ENCODE measurements at places on chromosomes 3 and 15.

DNA sequence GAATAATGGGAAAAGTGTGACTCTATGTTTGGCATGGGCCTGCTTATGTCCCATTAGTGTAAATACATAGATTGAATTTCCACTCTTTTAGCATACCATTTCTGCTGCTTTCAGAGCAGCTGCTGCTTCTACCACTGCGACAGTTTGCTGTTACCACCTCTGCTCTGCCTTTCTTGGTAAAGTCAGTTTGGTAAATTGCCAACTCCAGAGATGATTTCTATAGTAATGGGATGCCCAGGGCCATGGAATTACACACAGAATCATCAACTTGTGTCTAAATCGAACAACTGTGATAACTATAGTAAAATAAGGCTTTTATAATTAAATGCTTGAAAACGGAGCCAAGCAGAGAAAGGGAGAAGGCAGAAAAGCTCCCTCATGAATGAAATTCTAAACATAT lies 168.4 kb upstream of the VEPH1 start:
- DNase-seq = no peak

GRCh38 chr15:56653787-56654186 lies 79.5 kb downstream of the ZNF280D start:
- DNase-seq = no peak

DNA sequence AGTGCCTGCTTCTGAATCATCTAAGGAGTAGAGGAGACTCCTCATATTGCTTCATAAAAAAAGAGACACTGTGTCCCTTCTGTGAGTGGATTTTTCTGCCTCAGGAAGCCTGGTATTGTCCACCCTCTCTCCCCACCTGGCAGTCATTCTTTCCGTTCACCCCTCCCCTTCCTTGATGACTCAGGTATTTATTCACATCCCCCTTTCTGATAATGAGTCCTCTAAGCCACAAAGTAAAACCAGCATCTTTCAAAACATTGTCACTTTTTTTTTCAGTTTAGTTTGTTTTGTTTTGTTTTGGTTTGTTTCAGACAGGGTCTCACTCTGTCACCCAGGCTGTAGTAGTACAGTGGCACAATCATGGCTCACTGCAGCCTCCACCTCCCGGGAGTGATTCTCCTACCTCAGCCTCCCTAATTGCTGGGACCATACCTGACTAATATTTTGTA lies 65.2 kb upstream of the UBE2E1 start:
- peak; percentile 37 for DNase-seq

DNA sequence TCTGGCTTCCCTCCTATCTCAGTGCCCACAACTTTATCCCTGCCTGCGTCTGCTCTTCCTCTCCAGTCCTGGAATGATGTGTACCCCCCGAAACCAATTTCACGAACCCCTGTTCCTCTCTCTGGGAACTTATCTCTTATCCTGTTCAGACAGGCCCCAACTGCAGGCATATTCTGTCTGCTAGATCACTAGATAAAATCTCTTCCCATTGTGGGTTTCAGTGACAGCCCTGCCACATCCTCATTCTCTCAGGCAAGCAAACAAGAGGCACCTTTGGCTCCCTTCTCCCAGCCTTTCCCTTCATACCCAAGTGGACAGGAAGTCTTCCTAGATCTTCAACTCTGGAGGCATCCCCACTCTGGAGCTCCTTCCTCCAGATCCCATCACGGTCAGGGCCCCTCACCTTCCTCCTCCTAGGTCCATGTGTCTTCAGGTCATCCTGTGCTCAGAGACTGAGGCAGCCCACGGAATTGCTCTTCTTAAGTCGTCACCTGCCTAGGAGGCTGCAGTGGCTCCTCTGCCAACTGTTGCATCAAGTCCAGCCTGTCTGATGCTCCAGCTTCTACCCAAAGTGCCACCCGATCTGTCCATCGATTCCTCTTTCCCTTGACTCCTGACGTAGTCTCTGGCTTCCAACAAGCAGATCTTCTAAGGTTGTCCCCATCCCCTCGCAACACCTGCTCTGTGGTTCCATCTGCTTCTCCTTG lies 190.8 kb downstream of the SLCO3A1 start:
- no peak for DNase-seq

- DNase-seq = peak; percentile 92
Observed at GRCh38 chr15:73700041-73700842, 16.1 kb downstream of the CD276 start.

- DNase-seq = no peak
Observed at GRCh38 chr15:60627298-60627943, 148.5 kb upstream of the ICE2 start.

DNA sequence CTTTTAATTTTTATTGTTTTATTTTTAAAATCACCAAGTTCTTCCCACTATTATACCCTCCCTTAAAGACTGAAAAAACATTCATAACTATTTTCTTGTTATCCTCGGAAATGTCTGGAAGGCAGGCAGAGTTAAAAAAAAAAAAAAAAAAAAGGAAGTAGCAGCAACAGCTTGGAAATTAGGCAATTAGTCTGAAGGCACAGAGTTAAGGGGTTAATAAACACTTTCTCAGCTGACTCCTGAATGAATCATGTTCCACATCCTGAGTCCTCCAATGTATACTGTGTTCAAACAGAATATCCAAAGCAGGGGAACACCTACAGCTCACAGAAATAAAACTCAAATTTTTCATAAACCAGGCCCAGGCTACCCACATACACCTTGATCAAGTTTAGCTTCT lies 5.8 kb downstream of the HEXA start:
- peak; percentile 75 for DNase-seq

GRCh38 chr3:115975796-115976195 lies 352.5 kb downstream of the GAP43 start:
- no peak for DNase-seq

- DNase-seq = no peak
Observed at GRCh38 chr3:49636883-49637609, 37.1 kb upstream of the APEH start.

- DNase-seq = peak; percentile 35
Observed at GRCh38 chr15:40563426-40563825, 1.4 kb downstream of the CCDC32 start.

GRCh38 chr15:95814908-95815307 lies 515.6 kb upstream of the NR2F2 start:
- no peak for DNase-seq

GRCh38 chr3:59644479-59645402 lies 594.9 kb upstream of the CFAP20DC start:
- DNase-seq = no peak

DNA sequence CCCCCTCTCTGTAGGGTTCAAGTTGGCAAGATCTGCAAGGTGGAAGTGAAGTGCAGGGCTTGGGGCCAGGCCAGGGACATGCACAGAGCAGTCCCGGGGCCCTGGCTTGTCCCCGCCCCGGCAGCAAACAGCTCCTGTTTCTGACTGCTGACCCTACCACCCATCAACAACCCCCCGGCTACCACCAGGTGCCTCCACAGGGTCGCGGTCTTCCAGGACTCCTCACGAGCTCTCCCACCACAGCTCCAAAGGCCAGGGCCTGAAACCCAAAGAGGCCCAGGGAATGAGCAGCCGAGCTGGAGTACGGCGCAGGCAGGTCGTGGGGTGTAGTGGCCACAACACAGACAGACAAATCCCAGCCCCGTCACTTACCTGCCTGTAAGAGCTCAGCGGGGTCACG lies 121.3 kb upstream of the SMAD3 start:
- DNase-seq = no peak

DNA sequence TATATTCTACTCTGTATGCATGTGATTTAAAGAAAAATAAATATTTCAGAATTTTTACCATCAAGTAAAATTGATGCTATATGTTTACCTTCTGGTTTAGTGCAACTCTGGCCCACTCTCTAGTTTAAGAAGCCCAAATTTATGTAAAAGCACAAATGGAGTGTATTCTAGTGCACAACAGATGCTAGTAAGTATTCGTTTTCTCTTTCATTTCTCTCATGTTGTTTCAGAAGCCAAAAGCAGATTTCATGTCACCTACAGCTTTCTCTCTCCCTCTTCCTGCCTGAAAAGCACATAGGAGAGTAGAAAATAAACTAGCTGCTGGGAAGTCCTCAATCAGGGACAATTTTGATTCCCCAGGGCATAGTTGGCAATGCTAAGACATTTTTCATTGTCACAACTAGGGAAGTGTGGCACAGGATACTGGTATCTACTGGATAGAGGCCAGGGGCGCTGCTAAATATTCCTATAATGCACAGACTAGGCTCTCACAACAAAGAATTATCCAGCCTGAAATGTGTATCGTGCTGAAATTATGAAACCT lies 147.4 kb upstream of the ARHGEF26 start:
- DNase-seq = no peak

DNA sequence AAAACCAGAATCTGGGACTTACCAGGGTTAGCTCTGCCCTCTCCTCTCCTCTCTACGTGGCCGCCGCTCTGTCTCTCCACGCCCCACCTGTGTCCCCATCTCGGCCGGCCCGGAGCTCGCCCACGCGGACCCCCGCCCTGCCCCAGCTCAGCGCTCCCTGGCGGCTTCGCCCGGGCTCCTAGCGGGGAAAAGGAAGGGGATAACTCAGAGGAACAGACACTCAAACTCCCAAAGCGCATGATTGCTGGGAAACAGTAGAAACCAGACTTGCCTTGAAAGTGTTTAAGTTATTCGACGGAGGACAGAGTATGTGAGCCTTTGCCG lies 5.4 kb downstream of the ISL2 start:
- no peak for DNase-seq

DNA sequence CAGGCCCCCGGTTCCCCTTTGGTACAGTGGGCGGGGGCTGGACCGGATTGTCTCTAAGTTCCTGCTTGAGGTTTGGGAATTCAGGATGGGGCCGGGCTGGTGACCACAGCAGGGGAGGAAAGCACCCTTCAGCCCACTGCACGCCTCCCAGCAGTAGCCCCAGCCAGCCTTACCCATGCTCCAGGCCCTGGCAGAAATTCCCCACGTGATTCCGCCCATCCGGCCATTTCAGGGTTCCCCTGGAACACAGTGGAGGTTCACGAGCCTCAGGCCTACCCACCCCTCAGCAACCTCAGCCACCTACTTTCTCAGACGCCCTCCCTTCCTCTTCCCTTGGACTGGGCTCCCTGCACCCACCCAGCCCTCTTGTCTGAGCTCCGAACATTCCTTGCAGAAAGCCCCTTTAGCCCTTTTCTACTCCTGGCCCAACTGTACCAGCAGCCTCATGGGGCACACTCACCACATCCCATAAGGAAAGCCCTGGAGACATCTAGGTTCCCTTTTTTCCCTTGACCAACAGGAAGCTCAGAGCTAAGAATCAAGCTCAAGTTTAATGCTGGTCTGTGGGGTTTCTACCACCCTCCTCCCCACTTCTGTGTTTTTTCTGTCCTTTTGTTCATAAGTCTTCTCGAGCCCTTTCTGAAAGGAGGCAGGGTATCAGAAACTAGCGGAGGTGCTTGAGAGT lies 11.5 kb downstream of the ALS2CL start:
- peak; percentile 51 for DNase-seq

DNA sequence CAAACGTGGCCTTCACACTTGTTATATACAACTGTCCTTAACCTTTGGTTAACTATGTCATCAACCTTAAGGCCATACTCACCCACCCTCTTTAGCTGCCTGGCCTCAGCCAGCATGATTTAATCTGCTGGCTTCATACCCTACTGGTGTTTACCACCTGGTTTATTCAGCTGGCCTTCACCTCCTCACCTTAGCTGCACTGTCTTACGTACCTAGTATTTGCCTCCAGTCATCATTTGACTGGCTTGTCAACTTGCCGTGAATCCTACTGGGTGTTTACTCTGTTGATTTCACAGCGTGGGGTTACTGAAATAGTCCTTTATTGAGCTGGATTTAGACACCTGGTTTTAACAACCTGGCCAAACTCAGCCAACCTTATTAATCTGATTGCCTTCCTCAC lies 102.8 kb downstream of the IL12A start:
- DNase-seq = no peak

GRCh38 chr3:160124224-160124623 lies 101.0 kb upstream of the C3orf80 start:
- no peak for DNase-seq

DNA sequence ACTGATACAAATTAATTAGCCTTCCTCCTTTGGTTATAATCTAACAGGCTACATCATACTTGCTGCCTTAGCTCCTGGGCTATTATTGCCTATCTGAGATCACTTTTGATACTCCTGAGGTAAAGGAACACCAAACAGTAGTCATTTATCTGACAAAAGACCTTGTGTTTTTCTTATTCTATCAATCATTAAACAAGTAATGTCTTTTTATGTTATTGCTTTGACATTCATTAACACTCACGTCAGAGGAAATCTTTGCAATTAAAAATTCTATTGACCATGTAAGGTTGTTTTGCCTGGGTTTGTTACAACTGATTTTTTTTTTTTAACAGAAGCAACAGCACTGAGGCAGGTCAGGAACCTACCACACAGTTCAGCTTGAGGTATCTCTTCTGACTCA lies 366.3 kb downstream of the MECOM start:
- DNase-seq = no peak

- DNase-seq = peak; percentile 70
Observed at GRCh38 chr3:17945018-17945798, 202.8 kb upstream of the TBC1D5 start.

GRCh38 chr15:37793851-37794250 lies 140.6 kb upstream of the TMCO5A start:
- no peak for DNase-seq

- peak; percentile 2 for DNase-seq
Observed at GRCh38 chr3:22012471-22012870, 261.5 kb upstream of the ZNF385D start.

- DNase-seq = no peak
Observed at GRCh38 chr3:194135516-194135805, 487 bp upstream of the HES1 start.

GRCh38 chr3:94862703-94863102 lies 799.8 kb downstream of the NSUN3 start:
- DNase-seq = no peak

DNA sequence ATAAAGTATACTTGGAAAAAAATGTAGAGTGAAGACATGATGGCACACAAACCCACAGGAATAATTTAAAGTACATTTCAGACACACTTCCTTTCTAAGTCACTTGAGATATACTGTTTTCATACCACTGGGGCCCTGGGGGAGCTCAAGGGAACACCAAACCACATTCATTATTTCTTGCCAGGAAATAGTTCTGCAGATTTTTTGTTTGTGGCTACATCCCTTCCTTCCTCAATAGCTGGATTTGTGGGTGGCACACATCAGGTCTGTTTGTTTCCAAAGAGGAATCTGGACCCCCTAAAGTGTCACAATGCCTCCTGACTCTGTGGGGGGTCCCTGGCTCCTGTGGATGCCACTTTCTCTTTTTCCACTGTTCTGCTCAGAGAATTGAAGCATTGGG lies 153.5 kb upstream of the COL8A1 start:
- DNase-seq = no peak

- DNase-seq = peak; percentile 4
Observed at GRCh38 chr3:64056606-64057180, 33.4 kb upstream of the PSMD6 start.

GRCh38 chr3:15007681-15008141 lies 57.4 kb downstream of the MRPS25 start:
- DNase-seq = no peak
